ENCODE measurements at places on chromosomes 11 and 22.

- no peak for DNase-seq
These were observed 334 bp downstream of the CADM1 start for GRCh38 chr11:115503886-115504275.

- no peak for DNase-seq
These were observed 105.3 kb downstream of the MORC2 start for GRCh38 chr22:30863081-30863833.

DNA sequence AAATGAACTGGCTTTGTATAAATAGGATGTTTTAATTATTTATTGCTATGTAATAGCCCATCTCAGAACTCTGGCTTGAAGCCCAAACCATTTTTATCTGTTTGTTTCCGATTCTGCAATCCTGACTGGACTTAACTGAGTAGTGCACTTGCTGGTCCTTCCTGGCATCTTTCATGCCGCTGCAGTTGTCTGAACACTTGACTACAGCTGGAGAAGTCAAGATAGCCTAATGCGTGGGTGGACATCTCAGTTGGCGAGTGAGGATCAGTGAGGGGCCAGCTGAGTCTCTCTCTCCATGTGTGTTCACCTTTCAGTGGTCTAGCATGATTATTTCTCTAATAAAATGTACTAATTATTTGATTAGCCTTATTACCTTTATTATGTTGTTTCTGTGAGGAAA, 105.8 kb downstream of the PRMT3 start:
- no peak for DNase-seq

- DNase-seq, result no peak
These were observed 195.9 kb downstream of the BCR start for GRCh38 chr22:23376256-23376655.

- no peak for DNase-seq
These were observed 62.1 kb upstream of the LMO1 start for GRCh38 chr11:8325591-8326304.

DNA sequence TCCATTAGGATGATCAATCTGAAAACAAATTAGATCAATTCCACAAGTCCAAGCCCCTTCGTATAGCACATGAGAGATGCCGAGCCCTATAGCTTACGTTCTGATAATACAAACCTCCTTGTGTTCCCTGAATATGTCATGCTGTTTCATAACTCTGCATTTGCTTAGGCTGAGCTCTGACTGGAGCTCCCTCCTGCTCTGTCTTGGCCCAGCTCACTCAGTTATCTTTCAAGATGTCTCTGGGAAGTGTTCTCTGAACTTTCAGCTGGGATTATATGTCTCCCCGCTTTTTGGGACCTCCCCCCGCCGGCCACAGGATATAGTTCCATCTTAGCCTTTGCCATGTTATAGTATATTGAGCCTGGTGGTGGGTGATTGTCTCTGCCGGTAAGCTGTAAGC, 44.0 kb downstream of the FDX1 start:
- DNase-seq, result peak; percentile 14

DNA sequence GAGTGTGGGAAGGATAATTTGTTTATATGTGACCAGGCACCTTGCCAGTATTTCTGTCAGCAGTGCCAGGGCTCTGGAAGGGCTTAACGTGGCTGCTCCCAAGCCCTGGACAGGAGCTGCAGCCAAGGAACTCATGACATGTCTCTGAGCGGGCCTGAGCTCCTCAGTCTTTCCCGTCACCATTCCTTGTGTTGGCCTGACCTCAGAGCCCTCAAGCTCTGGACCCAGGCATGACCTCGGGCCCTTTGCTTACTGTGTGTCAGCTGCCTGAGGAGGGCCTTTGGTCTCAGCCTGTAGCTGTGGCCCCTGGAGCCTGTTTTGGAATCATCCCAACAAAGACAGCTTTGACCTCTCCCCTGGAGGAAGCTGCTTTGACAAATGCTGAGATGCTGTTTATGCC, 264.1 kb upstream of the PLET1 start:
- DNase-seq, result peak; percentile 23

GRCh38 chr11:34168642-34169420, 63.4 kb downstream of the NAT10 start:
- DNase-seq, result peak; percentile 78

- no peak for DNase-seq
These were observed 79.9 kb downstream of the AMBRA1 start for GRCh38 chr11:46513934-46514342.

- DNase-seq, result peak; percentile 25
These were observed 46.4 kb upstream of the FTH1 start for GRCh38 chr11:62013537-62014476.

GRCh38 chr22:38107692-38108515, 2.6 kb downstream of the BAIAP2L2 start:
- no peak for DNase-seq

DNA sequence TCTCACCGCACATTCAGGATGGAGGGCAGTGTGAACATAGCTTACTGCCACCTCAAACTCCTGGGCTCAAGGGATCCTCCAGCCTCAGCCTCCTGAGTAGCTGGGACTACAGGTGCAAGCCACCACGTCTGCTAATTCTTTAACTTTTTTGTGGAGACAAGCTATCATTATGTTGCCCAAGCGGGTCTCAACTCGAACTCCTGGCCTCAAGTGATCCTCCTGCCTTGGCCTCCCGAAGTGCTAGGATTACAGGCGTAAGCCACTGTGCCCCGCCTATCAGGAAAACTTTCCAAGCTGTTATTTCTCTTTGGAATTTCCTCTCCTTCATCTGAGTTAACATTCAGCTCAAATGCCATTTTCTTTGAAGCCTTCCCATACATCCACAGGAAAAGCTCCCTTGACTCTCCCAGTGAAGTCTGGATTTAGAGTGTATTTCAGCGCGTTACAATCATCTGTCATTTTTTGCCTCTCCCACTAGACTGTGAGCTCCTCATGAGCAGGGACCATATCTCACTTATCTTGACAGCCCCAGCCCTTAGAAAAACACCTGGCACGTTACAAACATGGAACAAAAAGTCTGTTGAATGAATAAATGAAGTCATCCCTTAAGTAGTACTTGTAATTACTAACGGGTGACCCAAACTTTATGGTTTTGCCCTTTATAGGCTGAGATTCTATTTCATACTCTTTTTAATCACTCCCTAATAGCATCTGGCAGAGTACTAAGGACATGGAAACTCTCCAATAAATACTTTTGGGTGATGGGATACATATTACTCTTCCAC, 2.2 kb downstream of the MRTFA start:
- no peak for DNase-seq

DNA sequence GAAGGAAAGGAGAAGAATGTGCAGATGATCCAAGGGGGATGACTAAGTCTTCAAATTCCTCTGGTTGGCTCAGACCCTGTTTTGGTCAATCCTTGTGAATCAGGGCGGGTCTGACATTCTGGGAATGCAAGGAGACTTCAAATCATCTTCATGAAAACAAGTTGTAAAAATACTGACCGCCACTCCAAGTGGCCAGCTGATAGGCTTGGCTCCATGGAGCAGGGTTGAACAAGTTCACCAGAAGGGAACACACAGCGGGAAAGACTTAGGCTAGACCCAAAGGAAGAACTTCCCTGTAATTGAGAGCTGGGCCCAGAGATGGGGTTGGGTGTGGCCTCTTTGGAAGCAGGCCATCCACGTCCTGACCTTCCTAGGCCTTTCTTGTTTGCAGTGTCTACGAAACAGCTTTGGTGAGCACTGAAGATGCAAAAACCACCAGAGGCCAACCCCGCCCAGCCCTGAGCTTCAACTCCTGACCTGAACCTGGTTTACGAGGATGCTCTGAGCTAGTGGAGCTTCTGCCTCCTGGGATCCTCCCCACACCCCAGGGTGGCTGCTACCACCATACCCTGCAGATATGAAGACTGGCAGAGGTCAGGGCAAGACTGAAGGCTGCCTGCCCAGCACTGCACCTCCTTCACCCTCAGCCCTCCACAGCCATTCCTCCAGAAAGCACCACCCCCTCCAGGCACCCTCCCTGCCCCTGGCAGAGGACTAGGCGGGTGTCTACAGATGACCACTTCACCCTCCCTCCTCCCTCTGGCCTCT, 26.1 kb downstream of the GDPD5 start:
- peak; percentile 98 for DNase-seq

DNA sequence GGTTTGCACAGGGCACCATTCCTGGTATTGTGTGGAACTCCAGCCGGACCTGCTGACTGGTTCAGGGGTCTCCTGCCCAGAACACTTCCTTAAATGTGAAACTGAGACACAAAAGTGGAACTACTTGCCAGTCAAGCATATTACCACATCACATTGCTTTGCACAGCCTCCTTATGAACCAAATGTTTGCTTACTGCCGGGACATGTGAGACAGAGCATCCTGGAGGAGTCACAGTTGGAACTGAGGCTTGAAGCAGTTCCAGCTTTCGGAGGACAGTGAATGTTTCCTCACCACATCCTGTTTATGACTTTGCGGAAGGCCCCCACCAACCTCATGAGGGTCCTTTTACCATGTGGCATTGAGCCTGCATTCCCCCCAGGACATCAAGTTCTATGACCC, 105.8 kb upstream of the ARHGAP42 start:
- no peak for DNase-seq

GRCh38 chr11:12922980-12923507, 86.1 kb upstream of the RASSF10 start:
- peak; percentile 75 for DNase-seq

- no peak for DNase-seq
These were observed 103.3 kb downstream of the SGSM3 start for GRCh38 chr22:40473703-40474102.

GRCh38 chr11:36228689-36229088, 60.5 kb downstream of the COMMD9 start:
- DNase-seq, result no peak

GRCh38 chr22:35308480-35309021, 8.9 kb downstream of the TOM1 start:
- no peak for DNase-seq

GRCh38 chr11:65291613-65292012, 23.1 kb upstream of the CDC42EP2 start:
- peak; percentile 90 for DNase-seq

DNA sequence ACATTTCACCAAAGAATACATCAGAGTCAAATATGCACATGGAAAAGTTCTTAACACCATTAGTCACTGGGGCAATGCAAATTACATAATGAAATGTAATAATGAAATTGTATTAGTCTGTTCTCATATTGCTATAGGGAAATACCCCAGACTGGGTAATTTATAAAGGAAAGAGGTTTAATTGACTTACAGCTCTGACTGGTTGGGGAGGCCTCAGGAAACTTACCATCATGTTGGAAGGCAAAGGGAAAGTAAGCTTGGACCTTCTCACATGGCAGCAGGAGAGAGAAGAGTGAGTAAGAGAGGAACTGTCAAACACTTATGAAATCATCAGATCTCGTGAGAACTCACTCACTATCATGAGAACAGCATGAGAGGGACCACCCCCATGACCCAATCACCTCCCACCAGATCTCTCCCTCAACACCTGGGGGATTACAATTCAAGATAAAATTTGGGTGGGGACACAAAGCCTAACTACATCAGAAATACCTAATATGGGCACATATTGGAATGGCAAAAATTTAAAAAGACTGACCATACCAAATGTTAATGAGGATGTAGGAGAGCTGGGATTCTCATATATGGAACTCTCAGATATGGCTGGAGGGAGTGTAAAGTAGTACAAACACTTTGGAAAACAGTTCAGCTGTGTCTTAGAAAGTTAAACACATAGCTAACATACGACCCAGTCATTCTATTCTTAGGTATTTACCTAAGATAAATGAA, 65.1 kb upstream of the CD44 start:
- DNase-seq, result no peak

DNA sequence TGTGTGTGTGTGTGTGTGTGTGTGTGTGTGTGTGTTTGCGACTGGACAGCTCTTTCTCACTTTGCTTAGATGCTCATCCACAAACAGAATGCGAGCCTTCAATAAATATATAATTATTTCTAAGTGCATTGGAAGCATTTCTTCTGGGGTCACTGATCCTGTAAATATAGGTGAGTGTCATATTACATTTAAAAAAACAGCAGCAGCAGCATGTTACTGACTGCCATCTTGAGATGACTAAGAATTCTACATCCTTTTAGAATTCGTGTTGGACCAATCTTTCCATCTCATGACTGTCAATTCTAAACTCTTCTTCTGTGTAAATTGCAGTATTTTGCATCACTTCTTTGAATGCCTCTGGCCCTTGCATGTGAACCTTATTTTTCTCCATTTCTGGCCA, 238.0 kb upstream of the DDI1 start:
- DNase-seq, result no peak

DNA sequence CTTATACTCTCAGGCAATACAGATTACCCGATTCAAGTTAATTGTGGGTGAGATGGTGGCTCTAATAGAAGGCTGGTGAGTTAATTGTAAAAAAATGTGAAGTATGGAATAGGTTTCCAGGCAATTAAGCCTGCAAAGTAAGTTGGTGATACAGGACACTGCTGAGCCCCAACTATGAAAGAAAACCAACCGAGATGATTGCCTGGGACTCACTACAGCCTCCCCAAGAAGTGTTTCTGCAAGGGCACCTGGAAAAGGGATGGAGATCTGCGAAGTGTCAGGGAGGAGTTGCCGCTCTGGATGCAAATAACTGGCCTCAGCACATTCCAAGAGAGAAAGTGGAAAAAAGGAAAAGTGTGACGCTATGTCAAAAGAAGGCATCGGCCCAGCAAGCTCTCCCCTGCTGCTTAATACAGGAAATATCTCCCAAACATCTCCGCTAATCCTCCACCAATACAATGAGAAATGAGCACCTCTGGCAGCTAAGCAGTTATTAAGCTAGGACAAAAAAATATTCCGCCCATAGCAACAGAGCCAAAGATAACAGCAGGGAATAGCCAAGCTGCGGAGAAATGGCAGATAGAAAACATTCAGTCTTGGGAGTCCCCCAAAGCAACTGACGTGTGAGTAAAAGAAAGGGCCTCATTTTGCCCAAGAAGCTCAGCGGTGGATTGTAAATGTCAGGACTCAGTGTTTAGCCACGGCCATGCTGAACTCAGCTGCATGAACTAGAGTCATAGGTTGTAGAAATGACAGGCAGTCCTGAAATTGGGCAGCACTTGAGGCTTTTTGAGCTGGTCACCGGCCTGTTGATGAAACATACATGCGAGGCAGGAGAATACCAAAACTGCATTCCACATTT, 133.7 kb downstream of the SNX19 start:
- peak; percentile 38 for DNase-seq

DNA sequence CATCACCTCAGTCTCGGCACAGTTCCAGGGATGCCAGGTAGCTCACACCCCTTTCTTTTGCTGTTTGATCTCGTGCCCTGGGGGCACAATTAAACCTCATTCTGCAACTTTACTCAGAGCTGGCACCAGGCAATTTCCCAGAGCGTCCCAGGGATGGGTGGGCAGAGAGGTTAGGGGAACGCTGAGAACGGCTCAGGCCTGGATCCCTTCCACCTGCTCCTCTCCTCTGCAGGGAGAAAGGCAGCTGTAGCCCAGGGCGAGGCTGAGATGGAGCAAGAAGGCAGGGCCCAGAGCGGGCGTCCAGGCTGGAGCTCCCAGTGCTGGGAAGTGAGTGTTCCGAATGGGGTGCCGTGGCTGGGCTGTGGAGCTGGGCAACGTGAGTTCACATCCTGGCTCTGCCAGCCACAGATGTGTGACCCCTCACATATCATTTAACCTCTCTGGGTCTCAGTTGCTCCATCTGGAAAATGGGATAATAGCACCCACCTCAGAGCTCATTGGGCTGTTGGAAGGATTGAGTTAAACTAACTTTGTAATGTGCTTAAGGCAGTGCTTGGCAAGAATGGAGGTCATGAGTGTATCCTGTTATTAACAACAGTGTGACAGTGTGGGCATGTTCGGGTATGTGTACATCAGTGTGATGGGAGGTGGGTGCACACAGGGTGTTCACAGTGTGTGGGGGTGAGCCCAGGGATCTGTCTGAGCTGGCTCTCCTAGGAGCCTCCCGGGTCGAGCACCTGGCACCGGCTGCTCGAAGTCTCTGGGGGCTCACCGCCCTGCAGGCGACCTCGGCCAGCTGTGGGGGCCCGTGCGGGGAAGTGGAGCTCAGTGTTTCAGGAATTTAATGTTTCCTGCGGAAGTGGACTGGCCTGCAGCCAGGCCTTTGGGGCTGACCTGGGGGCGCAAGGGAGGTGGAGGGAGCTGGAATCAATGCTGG, 15.5 kb downstream of the OTUB1 start:
- DNase-seq, result peak; percentile 51
